ENCODE measurements at places on chromosomes 11 and 22. TPM values are rescaled to one million over a fixed set of nuclear protein-coding genes. Genes with fewer than 3 reads are reported as not detected.

HORMAD2 gene
- polyA plus RNA-seq, result not detected

RFPL2 gene
- polyA plus RNA-seq, result 0.15 TPM

ZNF70 gene
- 1.2 TPM for polyA plus RNA-seq

FOSL1 gene
- polyA plus RNA-seq, result 11.6 TPM

ASCL3 gene
- polyA plus RNA-seq, result not detected

KRTAP5-7 gene
- not detected for polyA plus RNA-seq

MS4A12 gene
- polyA plus RNA-seq, result 0.14 TPM

TRIM29 gene
- 0.17 TPM for polyA plus RNA-seq

MRGPRE gene
- polyA plus RNA-seq, result not detected

DNA sequence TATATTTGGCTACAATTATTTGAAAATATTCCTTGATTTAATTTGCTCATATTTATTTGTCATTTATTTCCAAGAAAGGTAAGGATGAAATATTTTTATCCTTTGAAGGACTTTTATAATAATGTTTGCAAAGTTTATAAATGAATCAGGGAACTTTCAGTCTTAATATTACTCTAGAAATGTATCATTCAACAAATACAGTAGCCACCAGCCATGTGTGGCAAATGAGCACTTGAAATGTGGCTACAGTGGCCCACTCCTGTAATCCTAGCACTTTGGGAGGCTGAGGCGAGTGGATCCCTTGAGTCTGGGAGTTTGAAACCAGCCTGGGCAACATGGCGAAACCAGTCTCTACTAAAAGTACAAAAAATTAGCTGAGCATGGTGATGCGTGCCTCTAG, 20.3 kb upstream of the PHF21A start:
- no peaks in the 10 kb centered on the region for H3K36me3 ChIP-seq
- H3K27me3 ChIP-seq, result no peaks in the 10 kb centered on the region
- no peak overlapping the region for H3K27ac ChIP-seq
- H3K4me3 ChIP-seq, result no peak overlapping the region

- no peaks in the 10 kb centered on the region for H3K27me3 ChIP-seq
- H3K4me1 ChIP-seq, result peaks cover 12% of the 10 kb centered on the region
- DNase-seq, result no peak
Observed at GRCh38 chr11:128728767-128729587, 35.1 kb downstream of the FLI1 start.

- no peak overlapping the region for H3K27ac ChIP-seq
- H3K4me1 ChIP-seq, result no peaks in the 10 kb centered on the region
- no peak for DNase-seq
- H3K36me3 ChIP-seq, result no peaks in the 10 kb centered on the region
- H3K4me3 ChIP-seq, result no peak overlapping the region
Observed at GRCh38 chr11:86637988-86638387, 34.4 kb downstream of the ME3 start.

- no peak for DNase-seq
- H3K36me3 ChIP-seq, result no peaks in the 10 kb centered on the region
- H3K27ac ChIP-seq, result no peak overlapping the region
- H3K4me3 ChIP-seq, result no peak overlapping the region
- H3K27me3 ChIP-seq, result no peaks in the 10 kb centered on the region
Observed at GRCh38 chr11:56331861-56332491, 13.9 kb upstream of the OR8K1 start.

- no peaks in the 10 kb centered on the region for H3K36me3 ChIP-seq
- DNase-seq, result peak; percentile 83
- no peak overlapping the region for H3K27ac ChIP-seq
- H3K4me3 ChIP-seq, result peak overlapping the region; percentile 16
Observed at GRCh38 chr11:128814856-128815705, 52.0 kb downstream of the KCNJ1 start.

DNA sequence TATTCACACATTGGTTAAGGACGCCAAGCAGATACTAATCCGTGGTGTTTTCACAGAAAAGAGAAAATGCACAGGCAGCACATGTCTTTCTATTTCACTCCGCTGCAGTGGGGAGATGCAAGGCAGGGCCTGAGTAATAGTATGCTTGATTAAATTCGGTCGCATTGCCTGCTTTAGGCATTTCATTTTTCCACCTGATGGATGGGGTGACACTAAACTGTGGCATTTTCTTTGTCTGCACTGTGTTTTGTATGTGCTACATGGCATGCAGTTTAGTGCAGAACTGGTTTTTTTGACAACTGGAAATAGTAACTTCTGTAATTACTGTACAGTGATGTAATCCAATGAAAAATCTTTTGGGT, 94.9 kb downstream of the SLC17A6 start:
- H3K27me3 ChIP-seq, result 0 out of 2 replicates have a peak, but pooled peaks cover 3% of the 10 kb centered on the region
- peaks cover 6% of the 10 kb centered on the region for H3K4me1 ChIP-seq
- peak overlapping the region; percentile 28 for H3K4me3 ChIP-seq

DNA sequence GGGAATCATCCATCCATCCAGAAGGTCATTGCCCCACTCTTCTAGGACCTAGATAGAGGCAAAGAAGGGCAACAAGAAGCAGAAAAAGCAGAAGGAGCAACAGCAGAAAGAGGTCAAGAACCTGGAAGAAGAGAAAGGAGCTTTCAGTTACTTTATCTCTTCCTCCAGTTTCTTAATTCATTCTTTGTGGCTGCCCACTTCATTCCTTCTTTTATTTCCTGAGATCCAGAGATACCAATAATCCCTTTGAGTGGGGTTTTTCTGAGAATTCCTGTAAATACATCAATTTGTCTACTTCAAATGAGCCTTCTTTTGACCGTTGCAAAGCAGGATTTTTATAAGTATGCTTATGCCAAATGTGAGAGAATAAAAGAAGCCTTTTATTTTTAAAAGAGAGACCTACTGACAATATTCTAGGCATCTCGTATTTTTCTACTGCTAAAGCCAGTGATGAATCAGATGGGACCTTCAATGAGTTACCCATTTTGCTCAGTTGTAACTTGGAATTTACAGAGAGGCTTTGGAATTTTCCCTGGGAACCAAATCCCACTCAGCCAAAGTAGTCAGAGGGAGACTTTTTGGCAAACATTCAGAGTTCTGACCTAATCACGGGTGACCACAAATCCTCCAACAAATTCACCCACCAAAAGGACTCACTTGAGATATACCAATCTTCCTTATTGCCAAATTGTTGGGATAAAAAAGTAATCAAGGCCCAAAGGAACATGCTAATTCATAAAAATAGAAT, 54.9 kb downstream of the ZC3H12C start:
- no peaks in the 10 kb centered on the region for H3K36me3 ChIP-seq
- H3K4me3 ChIP-seq, result no peak overlapping the region
- no peak overlapping the region for H3K27ac ChIP-seq
- no peaks in the 10 kb centered on the region for H3K27me3 ChIP-seq
- H3K4me1 ChIP-seq, result no peaks in the 10 kb centered on the region

DNA sequence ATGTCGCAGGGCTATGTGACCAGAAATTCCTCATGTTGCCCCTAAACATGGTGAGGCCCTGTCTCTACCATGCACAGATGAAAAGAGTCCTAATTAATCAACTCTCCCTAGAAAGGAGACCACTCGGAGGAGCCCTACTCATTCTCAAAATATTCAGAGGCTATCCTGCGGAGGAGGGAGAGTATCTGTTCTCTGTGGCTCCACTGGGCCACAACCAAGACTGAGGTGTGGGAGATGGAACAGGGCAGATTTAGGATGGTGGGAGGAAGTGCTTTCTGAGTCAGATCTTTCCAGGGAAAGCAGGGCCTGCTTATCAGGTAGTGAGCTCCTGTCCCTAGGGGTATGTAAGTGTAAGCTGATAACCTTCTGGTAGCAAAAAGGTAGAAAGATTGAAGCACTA, 37.0 kb upstream of the PRDM11 start:
- no peak for DNase-seq

- H3K36me3 ChIP-seq, result peaks cover 2% of the 10 kb centered on the region
- no peaks in the 10 kb centered on the region for H3K27me3 ChIP-seq
- no peak overlapping the region for H3K4me3 ChIP-seq
- no peaks in the 10 kb centered on the region for H3K4me1 ChIP-seq
Observed at GRCh38 chr22:17518406-17518805, 44.9 kb upstream of the SLC25A18 start.

DNA sequence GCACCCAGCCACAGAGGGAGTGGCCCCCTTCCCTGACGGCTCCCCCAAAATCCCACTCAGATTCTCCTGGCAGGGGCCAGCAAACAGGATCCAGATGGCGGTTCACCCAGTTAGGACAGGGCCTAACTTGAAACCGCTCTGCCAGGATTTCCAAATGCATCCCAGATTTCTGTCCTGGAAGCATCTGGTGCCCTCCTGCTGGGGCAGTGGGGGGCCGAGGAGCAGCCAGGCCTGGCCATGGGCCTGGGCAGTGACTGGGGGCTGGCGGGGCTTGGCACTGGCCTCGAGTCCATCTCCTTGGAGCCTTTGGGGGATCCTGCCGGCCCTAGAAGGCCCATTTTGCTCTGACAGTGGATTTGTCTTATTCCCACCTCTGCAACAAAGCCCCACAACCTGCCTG, 17.9 kb upstream of the EMID1 start:
- H3K27me3 ChIP-seq, result no peaks in the 10 kb centered on the region
- H3K4me3 ChIP-seq, result no peak overlapping the region
- H3K4me1 ChIP-seq, result no peaks in the 10 kb centered on the region
- H3K27ac ChIP-seq, result no peak overlapping the region
- DNase-seq, result no peak

DNA sequence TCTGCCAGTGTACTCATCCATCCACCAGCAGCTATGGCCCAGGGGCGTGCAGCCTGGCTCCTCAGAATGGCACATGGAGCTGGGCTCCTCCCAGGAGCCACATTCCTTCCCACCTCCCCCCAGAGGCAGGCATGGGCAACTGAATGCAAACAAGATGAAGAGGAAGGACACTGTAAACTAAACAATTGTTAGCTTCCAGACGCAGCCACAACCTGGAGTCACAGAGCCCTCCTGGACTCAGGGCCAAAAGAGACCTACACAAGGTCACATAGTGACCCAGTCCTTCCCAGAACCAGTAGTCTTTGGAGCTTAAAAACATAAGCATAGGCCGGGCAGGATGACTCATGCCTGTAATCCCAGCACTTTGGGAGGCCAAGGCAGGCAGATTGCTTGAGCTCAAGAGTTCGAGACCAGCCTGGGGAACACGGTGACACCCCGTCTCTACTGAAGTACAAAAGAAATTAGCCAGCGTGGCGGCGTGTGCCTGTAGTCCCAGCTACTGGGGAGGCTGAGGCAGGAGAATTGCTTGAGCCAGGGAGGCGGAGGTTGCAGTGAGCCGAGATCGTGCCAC, 30.7 kb upstream of the CLDN5 start:
- peak; percentile 70 for DNase-seq
- no peak overlapping the region for H3K27ac ChIP-seq
- H3K4me3 ChIP-seq, result no peak overlapping the region
- no peaks in the 10 kb centered on the region for H3K36me3 ChIP-seq

GRCh38 chr11:75505916-75506692, 19.6 kb downstream of the GDPD5 start:
- H3K27me3 ChIP-seq, result no peaks in the 10 kb centered on the region
- no peaks in the 10 kb centered on the region for H3K36me3 ChIP-seq
- no peak for DNase-seq
- no peak overlapping the region for H3K4me3 ChIP-seq
- H3K4me1 ChIP-seq, result no peaks in the 10 kb centered on the region

- no peak overlapping the region for H3K4me3 ChIP-seq
- H3K36me3 ChIP-seq, result no peaks in the 10 kb centered on the region
- no peaks in the 10 kb centered on the region for H3K4me1 ChIP-seq
- H3K27ac ChIP-seq, result no peak overlapping the region
- no peak for DNase-seq
Observed at GRCh38 chr11:31772412-31772811, 38.7 kb downstream of the PAX6 start.

- no peaks in the 10 kb centered on the region for H3K27me3 ChIP-seq
- DNase-seq, result no peak
- H3K27ac ChIP-seq, result no peak overlapping the region
- H3K4me3 ChIP-seq, result no peak overlapping the region
- H3K4me1 ChIP-seq, result no peaks in the 10 kb centered on the region
- H3K36me3 ChIP-seq, result no peaks in the 10 kb centered on the region
Observed at GRCh38 chr11:27871056-27871455, 170.8 kb upstream of the BDNF start.

GRCh38 chr11:134049303-134049702, 19.6 kb upstream of the JAM3 start:
- no peaks in the 10 kb centered on the region for H3K36me3 ChIP-seq
- DNase-seq, result no peak
- H3K4me3 ChIP-seq, result no peak overlapping the region
- H3K27ac ChIP-seq, result no peak overlapping the region
- H3K27me3 ChIP-seq, result no peaks in the 10 kb centered on the region

DNA sequence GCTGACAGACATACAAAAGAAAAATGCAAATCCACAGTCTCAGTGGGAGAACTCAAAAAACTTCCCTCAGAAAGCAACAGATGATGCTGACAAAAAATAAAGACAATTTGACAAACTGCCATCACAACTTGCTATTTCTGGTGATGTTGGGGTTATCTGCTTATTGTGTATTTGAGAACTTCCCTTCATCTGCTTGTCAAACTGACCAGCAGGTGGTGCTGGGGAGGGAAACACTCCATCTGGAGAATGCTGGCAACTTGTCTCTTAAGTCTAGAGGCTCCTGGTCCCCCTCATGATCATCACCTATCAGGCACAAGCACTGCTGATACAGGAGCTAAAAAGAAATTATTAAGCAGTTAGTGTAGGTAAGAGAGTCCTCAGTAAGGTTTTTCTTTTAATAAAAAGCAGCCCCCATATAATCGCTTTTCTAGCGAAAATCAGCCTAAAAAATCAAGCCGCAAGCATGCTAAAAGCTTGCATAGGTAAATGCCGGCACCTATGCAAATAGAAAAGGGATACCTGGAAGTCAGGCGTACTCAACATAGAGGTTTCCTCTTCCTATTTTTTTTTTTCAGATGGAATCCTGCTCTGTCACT, 9.8 kb upstream of the FAM111B start:
- no peaks in the 10 kb centered on the region for H3K36me3 ChIP-seq
- DNase-seq, result peak; percentile 66
- H3K27me3 ChIP-seq, result no peaks in the 10 kb centered on the region
- H3K4me1 ChIP-seq, result peaks cover 11% of the 10 kb centered on the region
- H3K4me3 ChIP-seq, result no peak overlapping the region

DNA sequence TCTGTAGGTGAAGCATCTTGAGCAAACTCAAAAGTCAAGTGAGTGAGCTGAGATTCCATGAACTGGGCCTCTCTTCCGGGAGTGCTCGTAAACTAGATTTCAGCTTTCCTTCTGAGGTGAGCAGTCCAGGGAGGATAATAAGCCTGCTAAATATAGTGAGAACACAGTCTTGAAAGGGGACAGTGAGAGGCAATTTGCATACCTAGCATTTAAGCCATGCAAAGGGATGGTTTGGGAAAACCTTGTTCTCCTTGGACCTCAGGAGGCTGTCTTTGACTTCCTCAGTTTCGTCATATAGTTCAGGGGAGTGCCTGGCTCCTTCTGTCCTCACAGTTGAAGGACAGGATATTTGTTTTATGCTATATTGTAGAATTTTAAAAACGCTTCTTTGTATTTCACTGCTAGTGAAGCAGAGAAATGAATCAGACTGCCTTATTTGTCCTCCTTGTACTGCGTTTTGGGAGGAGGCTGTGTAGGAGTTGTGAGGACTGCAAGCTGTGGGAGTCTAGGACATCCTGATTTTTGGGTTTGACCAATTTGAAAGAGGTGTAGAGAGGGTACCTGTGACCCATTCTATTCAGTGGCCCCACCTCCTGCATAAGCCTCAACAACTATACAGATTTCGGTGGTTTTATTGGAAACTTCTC, 11.0 kb upstream of the SORL1-AS1 start:
- H3K4me1 ChIP-seq, result peaks cover 21% of the 10 kb centered on the region
- no peak for DNase-seq
- no peaks in the 10 kb centered on the region for H3K27me3 ChIP-seq
- no peak overlapping the region for H3K4me3 ChIP-seq
- no peaks in the 10 kb centered on the region for H3K36me3 ChIP-seq
- H3K27ac ChIP-seq, result 0 out of 2 replicates have a peak overlapping the region, but pooled peaks have one; percentile 1
